Activated naive CD4-positive, alpha-beta T cell treated with anti-CD3 and anti-CD28 coated beads for 36 hours (primary cell): ENCODE measurements at places on chromosomes 16 and 17.

DNA sequence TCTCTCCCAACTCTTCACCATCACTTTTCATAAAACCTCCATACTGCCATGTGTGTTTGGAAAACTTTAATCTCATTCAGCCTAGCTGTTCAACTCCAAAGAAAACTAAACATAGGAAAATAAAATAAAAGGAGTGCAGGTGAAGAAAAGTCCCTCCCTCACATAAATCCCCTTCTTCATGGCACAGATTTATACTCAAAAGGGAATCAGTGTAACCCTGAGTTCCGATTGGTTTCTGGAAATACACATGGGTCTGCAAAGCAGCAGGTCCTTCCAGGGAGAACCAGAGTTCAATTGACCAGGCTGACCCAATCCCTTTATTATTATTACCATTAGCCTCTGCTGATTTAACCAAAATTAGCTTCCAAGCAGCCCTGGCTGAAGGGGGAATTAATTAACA lies 8.9 kb upstream of the HOXB2 start:
- no peak for DNase-seq

- no peak for DNase-seq
Observed at GRCh38 chr16:55349867-55350266, 25.9 kb downstream of the IRX6 start.

DNA sequence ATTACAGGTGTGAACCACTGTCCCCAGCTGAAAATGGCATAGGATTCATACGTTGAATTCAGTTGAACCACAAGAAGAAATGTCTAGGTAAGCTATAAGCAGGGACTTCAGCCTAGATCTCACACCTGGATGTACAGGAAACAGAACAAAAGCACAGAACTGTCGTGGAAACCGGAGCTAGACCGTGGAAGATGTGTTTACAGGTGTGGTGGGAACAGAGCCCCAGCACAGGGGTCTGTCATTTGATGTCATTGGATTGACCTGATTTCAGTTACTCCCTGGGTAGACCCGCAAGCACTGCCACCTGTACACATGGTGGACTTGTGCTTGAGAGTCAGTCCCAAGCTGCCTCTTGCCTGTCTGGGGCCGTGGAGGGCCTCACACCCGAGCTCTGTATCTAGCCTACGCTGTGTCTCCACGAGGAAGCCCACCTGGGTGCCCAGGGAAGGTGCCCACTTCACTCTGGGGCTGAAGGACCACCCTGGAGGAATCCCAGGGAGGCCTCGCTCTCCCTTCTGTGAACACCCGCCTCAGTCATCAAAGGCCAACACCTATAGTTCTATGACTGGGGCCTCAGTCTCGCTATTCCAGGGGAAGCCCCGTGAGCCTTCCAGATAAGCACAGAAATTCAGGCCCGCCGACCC lies 32.2 kb upstream of the MLKL start:
- no peak for DNase-seq

DNA sequence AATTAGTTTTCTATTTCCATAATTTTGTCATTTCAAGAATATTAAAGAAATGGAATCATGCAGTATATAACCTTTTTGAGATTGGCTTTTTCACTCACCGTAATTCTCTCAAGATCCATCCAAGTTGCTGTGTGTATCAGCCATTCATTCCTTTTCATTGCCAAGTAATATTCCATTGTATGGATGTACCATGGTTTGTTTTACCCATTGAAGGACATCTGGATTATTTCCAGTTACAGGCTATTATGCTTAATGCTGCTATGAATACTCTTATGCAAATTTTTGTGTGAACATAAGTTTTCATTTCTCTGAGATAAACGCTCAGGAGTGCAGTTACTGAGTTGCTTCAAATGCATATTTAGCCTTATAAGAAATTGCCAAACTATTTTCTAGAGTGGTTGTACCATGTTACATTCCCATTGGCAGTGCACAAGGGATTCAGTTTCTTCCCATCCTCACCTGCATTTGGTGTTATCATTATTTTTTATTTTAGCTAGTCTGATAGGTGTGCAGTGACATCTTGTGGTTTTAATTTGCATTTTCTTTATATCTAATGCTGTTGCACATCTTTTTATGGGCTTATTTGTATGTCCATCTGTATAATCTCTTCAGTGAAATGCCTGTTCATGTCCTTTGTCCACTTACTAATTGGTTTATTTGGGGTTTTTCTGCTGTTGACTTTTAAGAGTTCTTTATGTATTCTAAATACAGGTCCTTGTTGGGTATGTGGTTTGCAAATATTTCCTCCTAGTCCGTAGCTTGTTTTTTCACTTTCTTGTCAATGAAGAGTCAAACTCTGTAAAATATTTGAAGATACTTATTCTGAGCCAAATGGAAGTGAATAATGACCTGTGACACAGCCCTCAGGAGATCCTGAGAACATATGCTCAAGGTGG lies 32.7 kb downstream of the BMERB1 start:
- DNase-seq: no peak

- no peak for DNase-seq
Observed at GRCh38 chr16:16027728-16028310, 78.4 kb downstream of the ABCC1 start.

- DNase-seq: no peak
Observed at GRCh38 chr16:83733301-83733700, 74.5 kb upstream of the HSBP1 start.

DNA sequence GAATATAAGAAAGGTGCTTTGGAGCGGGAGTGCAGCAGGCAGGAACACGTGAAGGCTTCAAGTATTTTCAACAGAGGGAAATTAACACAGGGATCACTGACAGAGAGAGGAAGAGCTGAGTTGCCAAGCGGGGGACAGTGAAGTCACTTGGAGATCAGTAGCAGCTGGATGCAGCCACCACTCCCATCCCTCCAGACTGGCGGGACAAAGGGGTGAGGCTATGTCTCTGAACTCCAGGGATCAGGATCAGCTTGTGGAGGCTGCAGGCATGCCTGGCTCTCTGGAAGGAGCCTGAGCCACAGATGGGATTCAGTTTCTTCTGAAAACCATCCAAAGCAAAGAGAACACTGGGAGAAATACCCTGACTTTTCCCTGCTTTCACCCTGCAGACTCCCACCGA lies 113.7 kb upstream of the IRX3 start:
- no peak for DNase-seq

GRCh38 chr17:34370376-34370996 lies 7.5 kb upstream of the CCL1 start:
- DNase-seq: no peak

GRCh38 chr17:8091033-8091687 lies 3.6 kb upstream of the ALOX12B start:
- no peak for DNase-seq

DNA sequence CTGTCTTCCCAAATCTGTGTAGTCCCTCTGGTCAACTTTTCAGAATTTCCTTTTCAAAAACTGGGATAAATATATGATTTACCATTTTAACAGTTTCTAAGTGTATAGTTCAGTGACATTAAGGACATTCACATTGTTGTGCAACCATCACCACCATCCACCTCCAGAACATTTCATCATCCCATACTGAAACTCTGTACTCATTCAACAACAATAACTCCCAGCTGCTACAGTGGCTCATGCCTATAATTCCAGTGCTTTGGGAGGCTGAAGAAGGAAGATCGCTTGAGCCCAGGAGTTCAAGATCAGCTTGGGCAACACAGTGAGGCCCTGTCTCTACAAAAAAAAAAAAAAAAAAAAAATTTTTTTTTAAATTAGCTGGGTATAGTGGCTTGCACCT lies 131.0 kb downstream of the AATF start:
- no peak for DNase-seq

DNA sequence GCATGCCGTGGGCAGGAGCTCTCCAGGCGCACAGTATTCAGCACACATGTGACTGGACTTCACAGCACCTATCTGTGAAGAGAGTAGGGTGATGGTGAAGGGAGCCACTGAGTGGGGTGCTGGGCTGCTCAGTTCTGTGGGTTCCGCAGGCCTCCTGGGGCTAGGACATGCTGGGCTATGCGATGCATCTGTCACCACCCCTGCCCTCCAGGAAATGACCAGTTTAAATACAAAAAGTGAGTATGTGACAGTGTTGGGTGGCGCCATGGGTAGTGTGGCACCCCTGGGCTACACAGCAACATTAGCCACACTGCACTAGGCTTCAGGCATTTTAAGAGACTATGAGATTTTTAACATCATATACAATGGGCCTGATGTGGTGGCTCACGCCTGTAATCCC lies 28.6 kb downstream of the MYLK3 start:
- no peak for DNase-seq

DNA sequence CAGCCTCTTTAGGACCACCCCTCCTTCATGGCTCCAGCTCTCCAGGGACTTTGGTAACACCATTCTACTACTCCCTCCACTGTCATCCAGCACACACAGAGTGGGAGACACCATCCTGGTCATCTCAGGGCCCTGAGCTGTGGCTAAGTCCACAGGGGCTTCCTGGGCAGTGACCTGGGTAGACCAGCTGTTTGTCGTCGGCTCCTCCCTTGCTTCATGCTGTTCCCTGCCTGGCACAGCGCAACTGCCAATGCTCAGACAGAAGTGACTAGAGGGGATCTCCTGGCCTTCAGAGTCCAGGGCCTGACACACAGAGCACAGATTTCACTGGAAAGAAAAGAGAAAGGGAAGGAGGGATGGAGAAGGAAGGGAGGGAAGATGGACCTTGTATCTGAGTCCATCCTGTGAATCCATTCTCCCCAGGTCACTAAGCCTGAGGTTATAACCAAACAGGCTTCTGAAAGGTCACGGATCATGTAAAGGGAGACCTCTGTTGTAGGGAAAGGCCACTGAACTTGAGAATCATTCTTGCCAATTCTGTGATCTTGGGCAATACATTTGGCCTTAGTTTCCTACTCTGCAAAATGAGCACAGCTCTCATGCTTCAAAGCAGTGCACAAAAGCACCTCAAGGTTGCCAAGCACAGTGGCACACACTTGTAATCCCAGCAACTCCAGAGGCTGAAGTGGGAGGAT lies 18.5 kb upstream of the PHB1 start:
- no peak for DNase-seq

DNA sequence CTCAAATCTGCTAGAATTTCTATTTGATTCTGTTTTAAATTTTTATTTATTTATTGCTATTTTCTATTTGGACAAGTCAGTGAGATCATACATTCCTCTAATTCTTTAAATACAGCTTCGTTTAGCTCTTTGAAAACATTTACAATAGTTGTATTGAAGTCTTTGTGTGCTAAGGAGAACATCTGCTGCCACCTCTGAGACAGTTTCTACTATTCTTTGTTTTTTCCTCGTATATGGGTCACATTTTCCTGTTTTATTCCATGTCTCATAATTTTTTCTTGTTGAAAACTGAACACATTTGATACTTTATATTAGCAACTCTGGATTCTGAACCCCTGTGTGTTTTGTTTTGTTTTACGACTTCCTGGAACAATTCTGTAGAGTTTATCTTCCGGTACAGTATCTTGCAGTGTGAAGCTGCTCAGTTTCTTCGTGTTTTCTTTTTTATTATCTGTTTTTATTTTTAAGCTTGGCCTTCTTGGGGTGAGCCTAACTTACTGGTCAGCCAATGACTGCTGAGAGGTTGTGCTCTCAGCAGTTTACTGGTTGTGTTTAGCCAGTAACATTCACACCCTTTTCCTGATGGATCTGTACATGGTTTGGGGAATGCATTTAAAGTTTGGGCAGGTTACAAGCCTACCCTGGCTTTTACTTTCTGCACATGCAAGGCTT lies 99.0 kb downstream of the CA4 start:
- DNase-seq: no peak

DNA sequence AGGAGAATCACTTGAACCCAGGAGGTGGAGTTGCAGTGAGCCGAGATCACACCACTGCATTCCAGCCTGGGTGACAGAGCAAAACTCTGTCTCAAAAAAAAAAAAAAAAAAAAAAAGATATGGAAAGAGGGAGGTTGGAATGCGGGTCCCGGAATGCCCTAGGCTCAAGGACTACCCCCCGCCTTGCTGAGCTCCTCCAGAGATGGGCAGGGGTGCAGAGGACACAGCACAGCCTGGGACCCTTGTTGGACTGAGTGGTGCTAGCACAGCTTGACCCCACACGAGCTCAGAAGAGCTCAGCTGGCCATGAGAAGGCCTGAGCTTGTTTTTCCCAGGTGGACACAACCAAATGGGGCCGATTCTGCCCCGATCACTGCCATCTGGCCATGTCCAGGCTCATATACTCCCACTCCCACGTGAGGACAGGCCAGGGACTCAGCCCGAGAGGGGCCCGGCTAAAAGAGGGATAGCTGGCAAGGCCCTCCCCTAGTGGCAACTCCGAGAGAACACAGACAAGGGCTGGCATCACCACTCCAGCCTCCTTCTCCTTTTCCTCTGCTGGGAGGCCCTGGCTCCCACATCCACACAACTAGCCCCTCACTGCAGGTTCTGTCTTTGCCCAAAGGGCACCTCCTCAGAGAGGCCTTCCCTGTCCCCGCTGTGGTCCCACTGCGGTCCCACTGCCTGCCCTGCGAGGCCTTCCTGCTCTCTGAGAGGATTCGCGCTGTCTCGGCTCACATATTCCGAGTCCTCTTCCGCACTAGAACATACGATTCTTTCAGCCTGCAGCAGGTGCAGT lies 11.0 kb downstream of the SGCA start:
- DNase-seq: no peak

DNA sequence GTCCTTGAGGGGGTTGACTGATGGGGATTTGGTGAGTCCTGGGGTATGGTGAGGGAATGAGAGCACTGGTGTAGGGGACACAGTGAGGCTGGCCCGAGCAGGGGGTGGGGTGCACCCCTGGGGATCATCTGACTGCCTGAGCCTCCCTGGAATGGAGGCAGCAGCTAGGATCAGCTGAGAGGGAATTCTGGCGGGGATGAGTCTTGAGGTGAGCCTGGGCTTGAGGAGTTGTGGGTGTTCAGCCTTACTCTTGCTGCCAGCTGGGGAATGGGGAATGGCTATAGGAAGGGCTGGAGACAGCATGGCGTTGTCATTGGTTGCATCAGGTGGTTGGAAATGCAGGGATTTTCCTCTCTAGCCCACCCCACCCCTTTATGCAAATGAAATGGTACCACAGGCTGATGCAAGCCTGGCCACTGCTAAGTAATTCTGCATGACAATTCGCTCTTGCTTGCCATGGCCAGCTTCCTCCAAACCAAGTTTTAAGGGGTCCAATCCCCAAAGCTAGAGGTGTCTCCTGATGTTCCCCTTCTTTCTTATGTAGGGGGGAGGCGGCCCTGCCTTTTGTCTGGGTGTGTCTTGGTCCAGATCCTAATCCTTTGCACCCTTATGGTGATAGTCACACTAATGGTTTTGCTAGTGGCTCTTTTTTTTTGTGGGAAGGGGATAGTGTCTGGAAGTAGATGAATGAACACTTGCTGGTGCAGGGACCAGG lies 7.5 kb downstream of the NFE2L1 start:
- DNase-seq: peak; percentile 90

- no peak for DNase-seq
Observed at GRCh38 chr17:62105861-62106260, 40.8 kb upstream of the MED13 start.

DNA sequence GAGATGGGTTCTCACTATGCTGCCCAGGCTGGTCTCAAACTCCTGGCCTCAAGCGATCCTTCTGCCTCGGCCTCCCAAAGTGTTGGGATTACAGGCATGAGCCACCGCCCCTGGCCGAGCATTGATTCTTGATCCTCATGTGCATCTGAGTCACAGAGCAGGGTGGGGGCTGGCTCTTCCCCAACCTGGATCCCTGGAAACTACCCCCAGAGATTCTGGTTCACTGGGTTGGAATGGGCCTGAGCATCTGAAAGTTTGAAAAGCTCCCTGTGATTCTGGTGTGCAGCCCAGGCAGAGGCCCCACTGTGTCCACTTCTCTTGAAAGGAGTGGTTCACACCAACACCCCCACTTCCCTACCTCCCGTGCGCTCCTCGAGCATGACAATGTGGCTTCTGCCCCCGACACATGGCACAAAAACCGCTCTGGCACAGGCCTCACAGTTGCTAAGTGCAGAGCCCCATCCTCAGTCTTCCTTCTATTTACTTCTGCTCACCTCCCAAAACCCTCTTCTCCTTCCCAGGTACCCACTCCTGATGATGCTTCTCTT lies 4.6 kb downstream of the QPRT start:
- no peak for DNase-seq
